Stimulated activated CD4-positive, alpha-beta T cell treated with anti-CD3 and anti-CD28 coated beads, Interleukin-4, amount 100 ng/mL, for 24 hours (primary cell): ENCODE measurements at places on chromosomes 1 and 21.

GRCh38 chr1:72557446-72558049 lies 275.2 kb upstream of the NEGR1 start:
- no peak for DNase-seq

GRCh38 chr1:56566061-56566744 lies 13.2 kb downstream of the PLPP3 start:
- DNase-seq, result no peak

GRCh38 chr1:194846488-194846887 lies 1660.1 kb upstream of the B3GALT2 start:
- no peak for DNase-seq

DNA sequence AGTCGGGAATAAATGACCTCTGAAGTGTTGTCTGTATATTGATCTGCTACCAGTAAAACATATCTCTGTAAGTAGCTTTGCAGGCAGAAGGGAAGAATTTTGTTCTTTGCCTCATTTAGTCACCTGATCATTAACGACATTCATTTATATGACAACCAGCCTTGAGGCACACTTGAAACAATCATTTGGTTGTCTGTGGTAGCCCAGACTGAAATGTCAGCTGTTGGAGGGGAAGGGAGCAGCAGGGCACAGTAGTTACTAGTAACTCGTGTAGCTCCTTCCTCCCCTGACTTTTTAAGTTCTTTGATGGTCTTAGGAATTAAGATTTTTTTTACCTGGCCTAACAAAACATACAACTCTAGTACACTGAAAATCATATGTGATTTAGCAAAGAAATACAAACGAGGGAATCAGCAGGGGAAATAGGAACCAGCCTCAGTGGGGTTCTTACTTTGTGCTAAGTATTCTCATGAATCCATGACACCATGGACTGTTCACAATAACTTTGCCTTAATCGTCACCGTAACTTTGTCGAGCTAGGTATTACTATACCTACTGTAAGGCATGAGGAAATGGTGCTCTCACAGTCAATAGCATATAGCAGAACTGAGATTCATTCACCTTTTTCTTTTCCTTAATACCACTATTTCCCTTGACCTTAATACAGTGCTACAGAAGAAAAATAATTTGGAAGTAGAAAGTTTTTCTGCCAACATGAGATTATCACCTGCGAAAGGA lies 6.4 kb downstream of the IL12RB2 start:
- no peak for DNase-seq

- DNase-seq, result no peak
Measured at GRCh38 chr1:21616372-21616771, 52.8 kb downstream of the RAP1GAP start.

DNA sequence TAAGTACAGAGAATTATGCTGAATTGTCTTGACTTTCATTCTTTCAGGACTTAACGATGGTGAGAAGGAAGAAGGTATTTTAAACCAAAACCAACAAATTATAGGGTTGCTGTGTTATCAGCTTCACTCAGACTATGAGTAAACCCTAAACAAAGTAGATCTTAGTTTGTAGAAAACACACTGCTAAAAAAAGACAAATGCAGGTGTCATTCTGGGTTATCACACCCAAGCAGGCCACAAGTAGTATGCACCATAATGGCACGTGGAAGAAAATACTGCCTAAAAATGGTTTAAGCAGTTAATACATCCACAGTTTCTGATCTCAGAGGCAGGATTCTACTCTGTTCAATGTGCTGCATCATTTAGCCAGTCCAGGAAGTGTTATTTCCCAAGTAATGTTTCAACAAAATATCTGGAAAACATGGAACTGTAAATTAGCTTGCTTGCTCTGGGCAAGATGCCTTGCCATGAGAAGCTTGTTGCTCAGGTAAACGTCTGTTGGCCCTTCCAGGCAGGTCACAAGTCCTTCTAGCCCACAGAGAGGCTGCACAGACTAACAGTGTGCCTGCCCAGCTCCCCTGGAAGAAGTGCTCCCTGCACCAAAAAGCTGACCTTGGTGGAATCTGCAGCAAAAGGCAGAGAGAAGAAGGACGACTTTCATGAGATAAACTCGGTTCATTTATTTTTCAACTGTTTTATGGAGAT lies 4.1 kb downstream of the DIPK1A start:
- DNase-seq, result no peak
